ENCODE measurements at places on chromosomes 6 and 20. TPM values are rescaled to one million over a fixed set of nuclear protein-coding genes. Genes with fewer than 3 reads are reported as not detected.

DNA sequence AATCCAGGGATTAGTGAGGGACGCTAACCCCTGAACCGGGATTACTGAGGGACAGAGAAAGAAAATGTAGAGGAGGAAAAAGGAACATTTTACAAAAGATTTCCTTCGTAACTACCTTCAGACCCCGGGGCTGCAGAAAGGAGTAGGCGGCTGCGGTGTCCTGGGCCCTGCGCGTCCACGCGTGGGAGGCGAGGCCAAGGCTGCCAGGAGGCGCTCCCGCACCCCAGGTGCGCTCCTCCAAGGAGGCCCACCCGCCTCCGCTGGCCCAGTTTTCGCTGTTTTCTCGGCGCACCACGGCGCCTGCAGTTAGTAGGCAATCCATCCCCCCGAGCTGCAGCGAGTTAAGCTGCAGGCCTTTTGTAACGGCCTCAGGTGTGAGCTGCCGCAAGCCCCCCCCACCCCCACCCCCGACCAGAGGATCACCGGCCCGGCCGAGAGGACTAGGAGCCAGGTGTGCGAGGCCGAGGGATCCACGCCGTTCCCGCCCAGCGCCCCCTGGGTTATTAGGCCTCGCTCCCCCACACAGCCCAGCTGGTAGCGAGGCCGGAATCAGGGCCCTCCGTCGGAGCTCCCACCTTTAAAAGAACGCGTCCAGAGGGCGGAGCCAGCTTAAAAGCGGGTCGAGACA lies 380.3 kb upstream of the ARID1B start:
- no peak for DNase-seq

- DNase-seq: no peak
These were observed 3.1 kb downstream of the PLAGL2 start for GRCh38 chr20:32204205-32205109.

DNA sequence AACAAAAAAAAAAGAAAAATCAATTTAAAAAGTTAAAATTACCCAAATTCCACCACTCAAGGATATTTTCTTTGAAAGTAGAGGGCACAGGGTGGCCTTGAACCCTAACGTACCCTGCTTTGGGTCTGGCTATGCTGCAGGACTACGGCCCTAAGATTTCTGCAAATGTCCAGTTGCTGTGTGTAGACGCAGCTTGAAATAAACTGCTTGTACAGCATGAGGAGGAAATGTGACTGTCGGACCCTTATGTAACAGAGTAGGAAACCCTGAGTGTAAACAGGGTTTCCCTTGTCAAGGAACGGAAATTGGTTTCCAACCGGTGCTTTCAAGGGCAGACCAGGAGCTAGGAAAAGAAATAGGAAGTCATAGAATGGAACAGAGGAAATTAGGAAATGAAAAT lies 60.7 kb upstream of the SHLD1 start:
- DNase-seq: no peak

The COL11A2 gene
- 2.7 TPM for total RNA-seq

The COX4I2 gene
- not detected for total RNA-seq

DNA sequence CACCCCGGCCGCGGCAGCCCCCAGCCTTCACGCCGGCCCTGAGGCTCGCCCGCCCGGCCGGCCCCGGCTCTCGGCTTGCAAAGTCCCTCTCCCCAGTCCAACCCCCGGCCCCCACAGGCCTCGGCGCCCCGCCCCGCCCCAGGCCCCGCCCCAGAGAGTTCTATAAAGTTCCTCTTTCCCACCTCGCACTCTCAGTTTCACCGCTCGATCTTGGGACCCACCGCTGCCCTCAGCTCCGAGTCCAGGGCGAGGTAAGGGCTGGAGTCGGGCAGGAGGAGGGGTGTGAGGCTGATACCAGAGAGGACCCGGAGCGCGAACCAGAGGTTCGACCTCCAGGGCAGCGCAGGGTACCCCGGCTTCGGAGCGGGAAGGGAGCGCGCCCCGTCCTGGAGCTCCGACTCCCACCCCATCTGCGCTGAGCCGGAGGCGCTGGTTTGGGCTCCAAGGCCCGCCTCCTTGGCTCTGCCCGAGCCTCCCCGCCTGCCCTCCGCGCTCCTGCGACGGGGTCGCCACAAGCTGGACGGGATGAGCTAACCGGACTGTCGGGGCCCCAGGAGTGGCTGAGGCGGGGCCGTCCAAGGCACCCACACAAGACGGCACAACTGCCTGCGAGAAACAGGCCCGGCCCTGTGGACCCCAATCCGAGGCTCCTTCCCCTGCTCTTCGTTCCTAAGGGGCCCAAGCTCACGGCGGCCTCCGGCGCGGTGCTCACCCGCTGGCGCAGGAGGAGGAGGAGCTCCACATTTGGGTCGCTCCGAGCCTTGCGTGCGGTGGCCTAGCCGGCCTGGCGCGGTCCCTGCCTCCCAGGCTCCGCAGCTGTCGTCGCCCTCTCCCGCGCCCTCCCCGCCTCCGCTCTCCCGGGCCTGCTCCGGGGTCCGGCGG lies at the start of gene IRF4:
IRF4 (plus strand) TSS at position 194 of the 882 bp plus-strand sequence. CDS start 1,401 bp downstream, outside the sequence.
- DNase-seq: no peak

DNA sequence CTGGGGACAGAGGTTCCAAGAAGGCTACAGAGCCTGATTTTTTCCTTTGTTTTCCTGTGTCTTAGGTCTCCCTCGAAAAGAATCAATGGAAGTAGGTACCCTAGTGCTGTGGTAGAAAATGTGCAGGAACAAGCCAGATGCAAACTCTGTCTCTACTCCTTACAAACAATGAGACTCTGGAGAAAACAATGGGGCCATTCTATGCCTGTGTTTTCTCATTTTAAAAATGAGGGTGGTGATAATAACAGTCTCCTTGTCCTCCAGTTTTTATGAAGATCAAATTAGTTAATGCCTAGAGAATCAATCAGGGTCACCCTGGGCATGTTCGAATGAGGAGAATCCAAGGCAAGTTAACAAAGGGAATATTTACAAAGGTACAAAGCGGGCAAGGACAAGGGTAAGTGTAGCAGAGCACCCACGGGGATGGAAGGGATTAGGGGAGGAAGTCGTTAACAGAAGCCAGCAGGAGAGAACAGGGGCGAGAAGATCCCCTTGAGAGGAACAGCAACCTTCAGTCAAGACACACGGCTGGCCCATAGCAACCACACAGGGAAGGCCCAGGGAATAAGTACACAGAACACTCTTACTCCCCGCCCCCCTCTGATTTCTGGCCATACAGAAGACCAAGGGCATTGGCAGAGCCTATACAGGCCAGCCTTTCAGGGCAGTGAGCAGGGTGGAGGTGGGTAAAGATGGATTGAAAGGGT lies 342.8 kb downstream of the PTPRT start:
- DNase-seq: no peak

The TTI1 gene
- total RNA-seq: 17.8 TPM

GRCh38 chr20:44494266-44494665 lies 18.6 kb downstream of the TTPAL start:
- no peak for DNase-seq

The NKX2-2 gene
- not detected for total RNA-seq

DNA sequence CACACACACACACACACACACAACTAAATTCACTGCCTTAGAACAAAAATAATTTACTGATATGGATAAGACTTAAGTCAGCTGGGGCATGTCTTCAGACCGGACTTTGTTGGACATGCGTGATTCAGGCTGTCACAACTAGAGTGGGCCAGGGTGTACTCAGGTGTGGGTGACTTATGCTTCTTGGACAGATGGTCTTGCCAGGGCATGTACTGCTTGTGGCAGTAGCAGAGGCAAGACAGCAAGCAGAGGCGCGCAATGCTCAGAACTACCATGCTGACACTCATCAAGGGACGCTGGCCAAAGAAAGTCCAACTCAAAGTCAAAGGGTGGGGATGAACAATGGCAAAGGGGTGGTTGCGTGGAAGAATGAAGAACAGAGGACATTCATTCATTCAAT lies 437.5 kb downstream of the CBLN4 start:
- DNase-seq: no peak

The BNIP5 gene
- not detected for total RNA-seq

The CARMIL1 gene
- total RNA-seq: 6.1 TPM

DNA sequence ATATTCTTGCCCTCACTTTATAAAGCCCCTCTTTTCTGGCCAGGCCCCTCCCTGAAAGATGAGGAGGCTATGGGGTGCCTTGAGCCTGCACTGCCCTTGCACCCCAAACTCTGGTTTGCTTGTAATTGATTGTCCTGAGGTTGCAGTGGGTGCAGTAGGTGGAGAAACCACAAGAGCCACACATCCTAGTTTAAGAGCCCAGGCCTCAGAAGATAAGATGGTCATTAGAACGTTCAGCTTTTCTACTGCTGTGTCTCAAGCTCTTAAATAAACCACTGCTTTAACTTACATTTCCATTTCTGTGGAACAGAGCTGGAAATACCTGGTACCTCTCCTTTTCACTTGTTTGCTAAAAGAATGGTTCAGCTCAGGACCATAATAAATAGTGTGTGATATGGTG lies 9.0 kb downstream of the MRAP2 start:
- DNase-seq: no peak

DNA sequence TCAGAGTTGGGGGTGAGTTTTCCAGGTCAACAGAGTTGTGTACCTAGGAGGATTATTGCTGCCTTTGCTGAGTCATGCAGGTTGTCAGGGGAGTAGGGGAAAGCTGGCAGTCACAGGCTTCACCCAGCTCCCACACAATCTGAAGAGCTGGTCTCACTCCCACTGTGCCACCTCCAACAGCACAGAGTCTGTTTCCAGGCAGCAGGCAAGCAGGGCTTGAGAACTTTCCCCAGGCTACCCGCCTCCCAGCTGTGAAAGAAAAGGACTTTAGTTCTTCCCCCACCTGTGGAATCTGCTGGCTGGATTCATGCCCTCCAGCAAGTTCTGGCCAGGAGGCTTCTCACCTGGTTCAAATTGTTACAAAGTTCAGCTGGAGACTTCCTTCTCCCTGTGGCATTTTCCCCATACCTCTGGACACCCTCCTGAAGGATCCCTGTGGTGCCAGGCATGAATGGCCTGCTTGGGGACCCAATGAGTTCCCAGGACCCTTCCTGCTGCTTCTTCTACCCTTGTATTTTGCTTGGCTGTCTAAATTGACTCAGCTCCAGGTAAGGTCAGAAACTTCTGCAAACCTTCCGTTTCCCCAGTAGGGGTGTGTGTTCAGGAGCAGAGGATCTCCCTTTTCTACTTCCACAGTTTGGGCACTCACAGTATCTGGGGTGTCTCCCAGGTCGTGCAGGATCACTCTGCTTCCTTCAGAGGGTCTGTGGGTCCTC lies 378.1 kb upstream of the MAN1A1 start:
- no peak for DNase-seq

GRCh38 chr6:43144879-43145278 lies 26.2 kb upstream of the SRF start:
- no peak for DNase-seq

DNA sequence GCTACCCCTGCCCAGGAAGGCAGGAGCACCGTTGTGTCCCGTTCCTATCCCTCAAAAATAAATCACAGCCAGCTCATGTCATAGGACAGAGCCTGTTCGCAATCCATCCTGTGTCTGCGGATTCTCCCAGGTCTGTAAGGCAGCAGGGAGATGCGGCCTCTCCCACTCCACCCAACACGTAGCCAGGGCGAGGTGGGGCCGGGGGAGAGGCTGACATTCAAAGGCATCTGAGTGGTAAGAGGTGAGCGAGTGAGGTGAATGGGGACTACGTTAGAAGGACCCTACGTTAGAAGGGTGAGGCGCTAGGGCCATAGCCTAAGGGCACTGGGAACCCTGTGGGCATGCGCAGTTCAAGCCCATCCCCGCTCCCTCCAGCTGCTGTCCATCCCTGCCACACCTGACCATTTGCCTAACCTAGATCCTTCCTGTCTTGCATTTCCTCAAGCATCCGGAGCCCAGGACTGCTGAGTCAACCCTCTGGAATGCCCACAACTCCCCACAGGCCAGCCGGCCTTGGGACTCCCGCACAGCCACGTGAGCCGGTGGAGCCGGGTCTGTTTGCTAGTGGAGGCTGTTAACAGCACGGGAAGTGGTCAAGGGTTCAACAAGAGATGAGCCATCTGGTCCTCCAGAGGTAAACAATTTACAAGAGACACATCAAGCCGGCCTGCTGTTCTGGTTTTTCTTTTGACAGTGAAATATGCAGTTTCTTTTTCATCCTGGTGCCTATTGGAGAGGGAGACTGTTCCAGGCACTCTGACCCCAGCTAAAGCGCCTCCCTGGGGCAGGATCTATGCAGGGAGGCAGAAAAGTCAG lies 45.9 kb downstream of the RIPOR3 start:
- DNase-seq: no peak

The IL17A gene
- total RNA-seq: not detected

The RIPPLY2 gene
- not detected for total RNA-seq

DNA sequence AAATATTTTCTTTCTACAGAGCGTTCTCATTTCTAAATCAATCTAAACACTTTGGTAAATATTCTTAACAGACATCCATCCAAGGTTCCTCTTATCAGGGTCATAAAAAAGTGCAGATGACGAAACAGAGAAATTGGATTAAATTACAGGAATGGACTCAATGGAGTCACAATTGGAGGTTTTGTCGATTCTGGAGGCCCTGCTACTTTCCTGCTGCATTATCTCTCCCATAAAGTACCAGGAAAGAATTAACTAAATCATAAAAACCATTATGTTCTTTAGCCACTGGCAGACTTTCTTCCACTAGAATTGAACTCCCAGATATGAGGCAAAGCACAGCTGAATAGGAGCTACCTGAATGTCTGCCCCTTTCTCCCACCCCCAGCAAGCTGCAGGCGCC lies 610.6 kb downstream of the HDGFL1 start:
- no peak for DNase-seq

GRCh38 chr6:53986165-53986720 lies 125.0 kb upstream of the MLIP start:
- no peak for DNase-seq

DNA sequence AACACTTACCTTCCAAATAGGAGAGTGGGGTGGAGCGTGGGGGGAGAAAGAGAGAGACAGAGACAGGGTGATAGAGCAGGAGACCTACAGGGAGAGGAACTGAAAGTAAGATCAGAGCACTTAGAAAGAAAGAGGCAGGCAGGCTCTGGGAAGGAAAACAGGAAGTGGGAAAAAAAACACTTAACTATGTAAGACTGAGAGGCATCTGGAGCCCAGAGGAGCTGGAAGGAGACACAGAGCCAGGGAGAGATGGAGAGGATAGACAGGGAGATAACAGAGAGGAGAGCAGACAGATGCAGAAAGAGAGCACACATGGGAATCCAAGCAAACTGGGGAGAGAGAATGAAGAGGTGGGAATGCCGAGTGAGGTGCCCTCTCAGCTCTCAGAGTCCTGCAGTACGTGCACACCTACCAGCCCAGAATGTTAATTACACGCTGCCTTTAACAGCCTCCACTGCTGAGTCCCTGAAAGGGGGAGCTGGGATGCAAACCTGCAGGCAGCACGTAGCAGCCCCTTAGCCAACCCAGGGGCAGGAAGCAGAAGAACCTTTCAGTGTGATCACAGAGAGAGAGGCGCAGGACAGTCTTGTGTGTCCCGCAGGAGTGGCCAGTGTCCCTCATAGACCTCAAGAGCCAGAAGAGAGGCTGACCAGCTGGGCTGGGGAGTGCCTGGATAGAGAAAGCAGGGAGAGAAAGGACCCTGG lies 132.7 kb upstream of the LRFN2 start:
- DNase-seq: no peak

- DNase-seq: no peak
These were observed 350.7 kb downstream of the KHDRBS2 start for GRCh38 chr6:61935242-61935846.

- DNase-seq: no peak
These were observed 56.6 kb upstream of the KCNG1 start for GRCh38 chr20:51079488-51079887.

The HRH3 gene
- total RNA-seq: not detected

All from T-cell (primary cell).